ENCODE measurements at places on chromosomes 12 and 14.

DNA sequence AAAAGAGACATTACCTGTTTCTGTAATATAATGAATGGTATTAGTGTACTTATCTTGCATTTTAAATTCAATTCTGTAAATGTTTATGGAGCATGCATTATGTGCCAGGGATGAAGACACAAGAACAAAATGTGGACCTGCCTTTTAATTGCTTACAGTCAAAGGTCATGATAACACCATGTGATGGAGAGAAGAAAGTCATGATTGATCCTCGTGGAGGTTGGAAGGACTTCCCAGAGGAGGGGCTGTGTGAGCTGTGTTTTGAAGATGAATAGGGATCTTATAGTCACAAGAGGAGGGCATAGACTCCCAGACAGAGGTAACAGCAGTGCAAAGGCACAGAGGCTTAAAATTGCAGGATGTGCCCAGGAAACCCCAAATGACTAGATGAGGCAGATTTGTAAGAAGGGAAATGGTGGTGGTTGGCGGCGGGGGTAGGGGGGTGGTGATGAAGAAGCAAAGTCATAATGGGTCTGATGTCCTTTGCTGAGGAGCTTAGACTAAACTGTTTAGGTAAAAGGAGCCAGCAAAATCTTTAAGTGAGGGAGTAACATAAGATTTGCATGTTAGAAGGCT, 151.5 kb downstream of the PRKCH start:
- DNase-seq: peak; percentile 43

DNA sequence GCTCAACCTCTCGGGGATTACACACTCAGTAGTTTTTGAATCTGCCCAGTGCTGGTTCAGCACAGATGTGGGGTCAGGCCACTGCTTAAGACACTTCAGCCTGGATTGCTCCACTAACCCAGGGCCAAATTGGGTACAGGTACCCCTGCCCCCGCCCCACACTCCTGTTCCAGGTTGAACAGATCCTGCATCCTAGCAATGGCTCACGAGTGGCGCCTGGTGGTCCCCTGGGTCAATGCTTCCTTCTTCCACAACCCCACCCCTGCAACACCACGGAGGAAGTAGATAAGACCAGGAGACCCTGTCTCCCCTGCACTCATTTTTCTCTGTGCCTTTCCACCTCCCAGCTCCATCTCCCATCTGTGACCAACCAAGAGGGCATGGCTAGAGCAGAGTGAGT, 108.4 kb downstream of the ESRRB start:
- no peak for DNase-seq

DNA sequence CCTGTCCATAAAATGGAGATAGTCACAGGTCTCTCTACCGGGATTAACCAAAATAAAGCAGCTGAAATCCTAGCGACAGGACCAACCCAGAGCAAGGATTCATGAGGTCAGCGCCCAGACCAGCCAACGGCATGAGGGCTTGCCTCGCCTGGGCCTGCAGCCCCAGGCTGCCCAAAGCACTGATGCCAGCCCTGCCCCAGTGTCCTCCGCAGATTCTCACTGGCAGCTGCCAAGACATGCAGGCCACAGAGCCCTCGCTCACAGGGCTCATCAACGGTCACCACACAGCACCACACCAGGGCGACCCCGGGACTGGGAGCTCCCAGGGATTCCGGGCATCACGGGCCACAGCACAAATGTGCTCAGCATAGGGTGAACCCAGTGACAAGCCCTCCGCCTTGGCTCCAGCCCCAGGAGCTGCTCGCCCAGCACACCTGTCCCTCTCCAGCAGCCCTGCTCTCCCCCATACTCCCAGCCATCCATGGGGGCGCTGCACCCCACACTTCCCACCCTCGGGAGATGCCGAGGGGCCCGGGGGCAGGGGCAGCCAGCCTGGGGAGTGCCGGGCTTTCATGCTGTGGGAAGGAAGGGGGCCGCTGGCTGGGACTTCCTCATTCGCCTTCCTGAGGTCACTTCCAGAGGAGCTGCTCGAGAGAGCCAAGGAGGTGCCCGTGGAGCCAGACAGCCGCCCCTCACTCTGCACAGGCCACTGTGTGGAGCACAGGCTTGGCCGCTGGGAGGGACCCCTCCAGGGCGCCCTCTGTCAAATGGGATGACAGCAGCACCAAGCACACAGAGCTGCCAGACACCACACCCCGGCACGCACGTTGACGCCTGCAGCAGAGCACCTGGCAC, 14.1 kb downstream of the RAB35 start:
- DNase-seq: no peak

DNA sequence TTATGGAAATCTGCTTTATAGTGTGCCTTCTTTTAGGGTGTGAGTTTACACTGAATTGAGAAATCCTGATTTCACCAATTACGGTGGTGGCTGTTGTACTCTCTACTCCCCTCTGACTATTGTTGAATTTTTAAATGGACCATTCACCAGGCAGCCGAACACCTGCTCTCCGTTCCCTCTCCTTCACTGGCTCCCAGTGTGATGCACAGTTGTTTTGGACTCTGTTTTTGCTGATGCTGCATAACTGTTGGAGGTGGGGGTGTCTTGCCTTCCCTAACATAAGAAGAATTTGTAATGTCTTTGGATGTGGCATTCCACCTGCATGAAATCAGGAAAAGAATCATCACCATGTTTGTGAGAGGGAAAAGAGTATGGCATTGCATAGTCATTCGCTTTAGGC, 341.2 kb downstream of the SNAPC1 start:
- DNase-seq: no peak

GRCh38 chr12:78085542-78086182, 255.0 kb downstream of the NAV3 start:
- no peak for DNase-seq

GRCh38 chr12:57816855-57817151, 1.7 kb downstream of the AVIL start:
- no peak for DNase-seq

DNA sequence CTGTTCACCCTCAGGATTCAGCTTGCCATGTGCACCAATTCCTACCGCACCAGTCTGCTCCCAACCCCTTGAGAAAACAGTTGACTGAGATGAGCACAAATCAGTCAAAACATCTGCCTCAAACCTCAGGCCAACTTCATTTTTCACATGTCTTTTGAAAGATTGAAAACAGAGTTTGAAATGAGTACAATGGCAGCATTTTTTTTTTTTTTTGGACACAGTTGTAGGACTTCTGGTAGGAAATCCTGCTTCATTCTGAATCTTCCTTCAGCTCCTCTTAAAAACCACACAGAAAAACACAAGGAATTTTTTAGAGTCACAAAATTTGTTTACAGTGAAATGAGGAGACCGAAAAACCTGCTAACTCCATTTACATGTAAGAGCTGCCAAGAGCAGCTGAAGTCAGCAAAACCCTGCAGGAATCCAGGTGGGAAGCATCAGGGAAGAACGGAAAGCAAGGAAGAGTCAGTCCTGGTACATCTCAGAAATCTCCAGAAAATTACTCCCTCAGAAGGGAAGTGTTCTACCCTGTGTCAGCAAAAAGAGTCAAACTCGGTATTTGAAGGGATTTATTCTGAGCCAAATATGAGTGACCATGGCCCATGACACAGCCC, 100.3 kb upstream of the TMTC1 start:
- no peak for DNase-seq

DNA sequence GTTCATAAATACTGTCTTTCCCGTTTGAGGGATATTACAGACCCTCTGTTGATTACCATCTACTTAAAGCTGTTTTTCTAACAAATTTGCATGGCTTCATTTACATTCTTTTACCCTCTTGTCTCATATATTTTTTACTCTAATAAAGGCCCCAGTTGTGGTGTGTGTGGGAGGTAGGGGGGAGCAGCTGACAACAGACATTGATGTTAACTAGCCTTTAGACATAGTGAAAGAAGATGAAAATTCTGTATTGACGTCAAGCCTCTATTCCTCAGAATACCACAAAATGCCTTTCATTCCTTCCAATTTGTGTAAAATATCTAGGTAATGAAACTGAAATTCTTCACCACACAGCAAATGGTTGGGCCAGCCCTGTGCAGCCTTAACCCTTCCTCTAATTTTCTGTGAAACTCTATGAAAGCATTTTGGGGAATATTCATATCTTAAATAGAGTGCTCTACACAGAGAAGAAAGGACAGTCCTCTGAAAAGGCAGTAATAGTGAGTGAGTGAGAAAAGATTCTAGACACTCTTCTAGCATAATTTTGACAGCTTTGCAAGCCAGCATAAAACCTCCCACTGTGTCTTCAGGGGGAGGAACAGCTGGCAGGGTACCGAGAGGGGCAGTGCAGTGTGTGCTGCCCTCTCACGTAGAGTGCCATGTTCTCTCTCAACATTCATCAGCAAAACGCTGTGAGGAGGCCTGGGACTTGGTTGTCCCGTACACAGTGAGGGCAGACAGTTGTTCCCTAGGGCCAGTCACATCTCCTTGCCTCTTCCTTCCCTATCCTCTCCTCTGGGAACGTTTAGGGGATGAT, 20.1 kb upstream of the CERS5 start:
- no peak for DNase-seq

DNA sequence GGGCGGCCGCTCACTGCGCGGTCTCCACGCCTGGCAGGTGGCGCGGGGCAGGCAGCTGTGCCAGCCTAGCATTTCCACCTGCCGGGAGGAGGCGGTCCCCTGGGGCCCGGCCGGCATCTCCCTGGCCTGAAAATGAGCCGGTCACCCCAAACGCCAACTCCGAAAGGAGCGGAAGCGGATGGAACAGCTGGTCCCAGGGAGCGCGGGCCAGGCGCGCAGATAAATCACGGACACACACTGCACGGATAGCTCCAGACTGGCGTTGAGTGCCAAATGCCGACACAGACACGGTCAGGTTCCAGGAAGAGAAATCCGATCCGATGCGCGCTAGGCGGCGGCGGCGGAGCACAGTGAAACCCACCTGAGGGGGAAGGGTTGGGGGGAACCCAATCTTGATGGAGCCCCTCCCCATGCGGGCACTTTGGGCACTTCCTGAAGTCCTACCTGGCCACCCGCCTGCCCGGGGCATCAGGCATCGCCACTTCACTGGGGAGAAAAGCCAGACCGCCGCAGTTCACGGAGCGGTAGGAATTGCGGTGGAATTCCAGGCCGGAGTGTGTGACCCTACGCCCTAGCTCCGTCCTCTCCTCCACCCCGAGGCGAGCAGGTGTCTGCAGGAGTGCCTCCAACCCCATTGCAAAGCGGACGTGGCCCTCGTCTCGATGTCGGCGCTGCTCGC, 624 bp upstream of the PLEKHD1 start:
- DNase-seq: no peak

DNA sequence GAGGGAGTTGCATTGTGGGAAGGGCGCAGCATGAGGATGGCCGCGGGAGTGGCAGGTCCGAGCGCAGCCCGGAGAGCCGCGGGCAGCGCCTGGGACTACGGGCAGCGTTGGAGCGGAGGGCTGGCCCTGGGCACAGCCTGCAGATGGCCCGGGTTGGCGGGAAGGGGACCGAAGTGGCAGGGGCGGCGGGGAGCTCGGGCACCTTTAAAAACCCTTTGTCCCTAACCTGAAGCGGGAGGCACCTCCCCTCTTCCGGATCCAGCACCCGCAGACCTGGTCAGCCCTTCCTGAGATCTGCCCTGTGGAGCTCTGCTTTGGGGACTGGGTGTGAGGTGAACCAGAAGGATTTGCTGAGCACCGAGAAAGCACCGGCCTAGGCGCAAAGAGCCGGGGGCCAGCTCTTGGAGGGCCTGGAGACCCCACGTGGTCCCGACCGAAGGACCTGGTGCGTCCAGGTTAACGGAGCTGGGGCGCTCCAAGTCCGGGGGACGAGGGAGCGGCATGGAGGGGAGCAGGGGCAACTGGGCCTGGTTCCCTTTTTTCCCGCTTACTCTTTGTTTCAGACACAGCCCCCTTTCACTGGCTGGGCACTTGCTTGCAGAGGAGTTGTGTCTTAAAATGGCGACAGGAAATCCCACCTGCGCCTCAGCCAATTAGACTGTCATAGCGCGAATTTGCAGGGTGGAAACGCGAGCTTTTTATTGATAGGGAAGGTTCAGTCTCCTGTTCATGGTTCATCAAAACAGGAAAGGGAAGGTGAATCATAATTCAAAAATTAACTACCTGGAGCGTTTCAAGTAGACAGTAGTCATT, 792 bp upstream of the SLC38A1 start:
- DNase-seq: peak; percentile 34

DNA sequence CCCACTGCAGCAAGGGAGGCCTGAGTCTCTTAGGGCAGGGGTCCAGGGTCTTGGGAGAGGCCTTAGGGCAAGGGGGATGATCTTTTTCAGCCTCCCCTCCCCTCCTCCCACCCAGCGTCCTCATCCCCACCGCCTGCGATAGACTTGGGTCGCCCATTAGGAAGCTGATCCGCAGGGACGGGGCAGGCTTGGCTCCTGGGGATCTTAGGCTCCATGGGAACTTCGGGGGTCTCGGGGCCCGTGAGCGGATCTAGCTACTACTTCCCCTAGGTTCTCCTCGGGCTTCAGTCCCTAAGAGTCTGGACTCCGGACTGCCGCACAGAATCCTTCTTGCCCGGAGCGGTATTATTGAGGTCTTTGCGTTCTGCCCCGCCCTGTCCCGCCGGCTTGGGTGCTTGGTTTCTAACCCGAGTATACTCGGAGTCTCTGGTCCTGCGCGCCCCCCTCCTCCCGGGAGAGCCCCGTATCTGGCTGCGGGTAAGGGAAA, 2.2 kb upstream of the PTHLH start:
- DNase-seq: no peak

GRCh38 chr14:69643430-69644200, 32.2 kb downstream of the SUSD6 start:
- peak; percentile 58 for DNase-seq

DNA sequence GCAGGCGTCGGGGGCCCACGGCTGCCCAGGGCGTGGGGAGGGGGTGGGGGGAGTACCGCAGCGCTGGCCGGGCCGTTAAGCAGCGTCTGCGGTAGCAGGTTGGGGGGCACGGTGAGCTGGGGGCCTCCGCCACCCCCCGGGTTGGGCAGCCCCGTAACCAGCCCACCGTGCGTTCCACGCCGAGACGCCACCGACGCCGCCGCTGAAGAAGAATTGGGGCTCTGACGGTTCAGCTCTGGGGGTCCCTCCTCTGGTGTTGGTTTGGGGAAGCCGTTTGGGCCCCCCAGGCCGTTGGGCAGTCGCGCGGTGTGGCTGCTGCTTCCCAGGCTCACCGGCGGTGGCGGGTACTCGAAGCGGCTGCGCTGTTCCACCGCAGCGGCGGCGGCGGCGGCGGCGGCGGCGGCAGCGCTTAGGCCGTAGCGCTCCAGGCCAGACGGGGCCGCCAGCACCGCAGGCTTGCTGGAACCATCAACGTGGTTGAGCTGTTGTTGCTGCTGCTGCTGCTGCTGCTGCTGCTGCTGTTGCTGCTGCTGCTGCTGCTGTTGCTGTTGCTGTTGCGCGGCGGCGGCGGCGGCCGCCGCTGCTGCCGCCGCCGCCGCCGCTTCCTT, 1.5 kb downstream of the IRF2BPL start:
- no peak for DNase-seq

- no peak for DNase-seq
Observed at GRCh38 chr12:47249082-47249481, 169.3 kb upstream of the AMIGO2 start.
